ENCODE measurements at places on chromosomes 4 and X.

GRCh38 chr4:2570551-2571222 is 34.2 kb downstream of the FAM193A start:
- peak; percentile 20 for DNase-seq

DNA sequence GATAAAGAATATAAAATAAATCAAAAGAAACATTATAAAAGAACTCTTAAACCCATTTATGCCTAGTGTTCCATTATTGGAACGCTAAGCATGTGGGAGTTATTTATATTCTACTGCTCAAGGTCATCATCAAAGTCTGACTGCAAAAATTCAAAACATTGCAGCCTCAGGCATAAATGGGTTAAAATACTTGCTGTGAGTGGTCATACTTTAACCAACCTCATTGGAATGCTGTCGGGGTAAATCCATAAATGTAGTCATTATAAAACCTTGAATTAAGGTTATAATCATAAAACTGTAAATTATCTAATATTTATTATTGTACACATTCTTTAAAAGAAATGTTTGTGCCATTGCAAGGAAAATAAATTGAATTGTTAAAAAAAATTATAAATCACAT is 55.0 kb downstream of the RPS6KA6 start:
- no peak for DNase-seq

GRCh38 chr4:67393699-67394281 is 151.5 kb downstream of the CENPC start:
- no peak for DNase-seq

DNA sequence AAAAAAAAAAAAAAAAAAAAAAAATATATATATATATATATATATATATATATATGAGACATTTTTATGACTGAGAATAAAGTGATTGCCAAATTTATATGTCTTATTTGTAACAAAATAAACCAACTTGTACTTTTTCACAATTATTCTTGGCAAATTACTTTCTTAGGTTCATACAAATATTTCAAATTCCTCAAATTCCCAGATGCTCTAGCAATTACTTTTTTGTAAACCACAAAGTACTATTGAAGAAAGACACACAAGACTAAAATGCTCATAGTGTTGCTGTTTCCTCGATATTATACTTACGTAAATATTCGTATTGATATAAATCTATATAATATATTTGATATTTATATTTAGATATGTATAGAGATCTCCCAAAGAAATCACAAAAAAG is 390.0 kb downstream of the FAT4 start:
- no peak for DNase-seq

- DNase-seq: no peak
Measured at GRCh38 chr4:101005659-101006058, 341.7 kb downstream of the PPP3CA start.

GRCh38 chr4:158316264-158316663 is 106.0 kb downstream of the TMEM144 start:
- no peak for DNase-seq

DNA sequence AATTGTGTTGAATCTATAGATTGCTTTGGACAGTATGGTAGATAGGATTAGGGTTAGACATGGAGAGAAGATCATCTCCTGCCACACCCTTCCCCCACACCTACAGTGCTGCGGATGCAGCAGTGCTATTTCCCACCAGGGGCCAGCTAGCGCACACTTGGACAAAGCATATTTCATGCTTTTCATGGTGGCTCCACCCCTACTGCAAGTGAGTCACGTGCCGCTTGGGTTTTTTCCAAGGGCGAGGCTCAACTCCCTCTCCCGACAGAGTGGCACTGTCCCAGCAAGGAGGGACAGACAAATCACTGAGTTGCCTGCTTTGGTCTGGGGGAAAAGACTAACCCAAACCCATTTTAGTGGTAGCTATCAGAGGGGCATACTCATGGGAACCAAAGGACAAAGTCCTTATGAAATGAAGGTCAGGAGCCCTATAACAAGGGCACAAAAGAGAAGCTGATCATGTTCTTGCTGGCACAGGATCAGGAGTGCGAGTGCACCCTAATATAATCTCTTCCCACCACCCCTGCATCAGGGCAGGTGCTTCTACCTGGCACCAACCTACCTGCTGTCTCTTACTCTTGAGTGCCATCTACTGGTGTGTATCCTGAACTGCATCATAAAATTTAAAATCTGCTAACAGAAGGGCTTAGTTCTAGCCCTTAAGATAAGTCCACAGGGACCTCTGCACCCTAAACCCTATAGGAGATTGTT is 55.1 kb upstream of the PGAM4 start:
- no peak for DNase-seq

DNA sequence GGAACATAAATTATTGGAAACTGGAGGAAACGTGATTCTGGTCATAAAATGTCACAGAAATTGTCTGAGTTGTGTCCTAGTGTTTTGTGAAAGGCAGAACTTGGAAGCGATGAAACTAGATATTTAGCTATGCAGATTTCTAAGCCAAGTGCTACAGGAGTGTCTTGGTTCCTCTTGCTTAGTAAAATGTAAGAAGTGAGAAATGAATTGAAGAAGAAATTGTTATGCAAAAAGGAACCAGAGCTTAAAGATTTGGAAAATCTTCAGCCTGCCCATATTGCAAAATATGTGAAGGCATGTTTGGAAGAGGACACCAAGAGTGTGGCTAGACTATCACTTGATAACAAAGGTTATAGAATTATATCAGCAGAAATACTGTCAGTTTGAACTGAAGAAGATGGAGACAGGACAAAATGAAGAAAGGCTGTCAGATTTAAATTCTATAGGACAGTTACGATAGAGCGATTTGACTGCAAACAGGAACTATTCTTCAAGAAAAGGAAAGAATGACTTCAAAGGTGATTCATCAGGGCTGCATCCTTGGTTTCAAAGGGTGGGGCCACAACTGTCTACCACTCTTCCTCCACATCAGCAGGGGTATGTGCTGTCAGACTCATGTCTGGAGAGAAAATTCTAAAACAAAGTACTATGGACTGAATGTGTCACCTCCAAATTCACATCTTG is 9.4 kb upstream of the CDS1 start:
- no peak for DNase-seq

DNA sequence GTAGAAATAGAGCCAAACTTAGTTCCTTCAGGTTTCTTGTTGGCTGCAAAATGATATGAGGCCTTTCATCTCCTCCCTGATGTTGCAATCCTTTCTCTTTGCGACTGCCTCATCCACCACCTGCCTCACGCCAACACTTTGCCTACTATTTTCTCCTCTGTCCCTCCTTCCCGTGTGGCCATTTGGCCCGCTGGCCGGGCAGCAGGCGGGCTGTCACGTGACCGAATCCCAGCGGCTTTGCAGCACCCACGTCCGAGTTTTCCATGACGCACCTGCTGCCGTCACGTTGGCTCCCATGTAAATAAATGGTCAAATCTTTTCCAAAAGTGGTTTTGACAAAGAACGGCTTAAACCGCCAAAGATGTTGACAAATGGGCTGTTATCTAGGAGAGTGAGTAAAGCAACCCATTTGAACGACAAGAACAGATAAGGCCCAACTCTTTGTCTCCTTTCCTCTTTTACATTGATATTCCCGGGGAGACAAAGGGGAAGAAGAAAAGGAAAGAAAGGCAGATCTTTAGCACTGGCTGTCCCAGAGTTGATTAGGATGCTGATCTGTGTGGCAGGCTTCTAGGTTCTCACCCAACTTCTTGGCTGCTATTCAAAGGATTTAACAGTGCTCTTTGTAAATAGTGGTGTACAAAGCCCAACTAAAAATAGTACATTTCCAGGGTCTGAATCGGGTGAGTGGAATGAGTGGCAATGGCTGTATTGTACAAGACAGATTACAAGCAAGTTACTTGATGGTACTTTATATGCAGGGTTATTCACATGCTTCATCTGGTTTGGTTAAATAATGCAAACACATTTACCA is 174.2 kb upstream of the JADE1 start:
- no peak for DNase-seq

GRCh38 chr4:181890911-181891310 is 352.3 kb upstream of the TENM3 start:
- no peak for DNase-seq

DNA sequence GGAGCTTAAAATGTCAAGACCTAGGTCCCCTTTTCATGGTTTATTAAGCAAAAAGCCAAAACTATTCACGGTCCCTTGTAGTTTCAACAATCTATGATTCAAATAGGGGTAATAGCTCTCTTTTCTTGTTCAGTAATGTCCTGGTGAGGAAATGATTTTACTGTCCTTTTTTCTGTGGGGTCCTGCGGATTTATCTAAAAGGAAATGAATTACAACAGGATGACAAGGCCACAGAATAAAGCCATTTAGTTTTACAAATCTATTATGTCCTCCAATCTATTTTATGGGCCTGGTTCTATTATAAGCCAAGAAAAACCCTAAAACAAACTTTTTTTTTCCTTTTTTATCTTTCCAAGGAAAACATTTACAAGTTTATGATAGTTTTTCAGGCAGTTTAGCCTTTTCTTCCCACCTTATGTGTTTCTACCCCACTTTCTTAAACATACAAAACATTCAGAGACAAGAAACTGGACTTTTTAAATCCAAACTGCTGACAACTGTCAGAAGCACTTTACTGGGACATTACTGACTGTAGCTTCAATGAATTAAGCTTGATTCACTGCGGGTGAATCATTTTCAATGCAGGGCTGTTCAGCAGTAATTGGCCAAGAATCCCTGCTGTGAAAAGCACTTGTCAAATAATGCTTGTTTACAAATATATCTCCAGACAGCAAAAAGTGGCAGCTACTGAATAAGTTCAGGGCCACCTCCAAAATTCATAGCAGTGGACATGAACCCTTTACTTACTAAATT is 4.3 kb downstream of the EPHA5 start:
- DNase-seq: no peak

DNA sequence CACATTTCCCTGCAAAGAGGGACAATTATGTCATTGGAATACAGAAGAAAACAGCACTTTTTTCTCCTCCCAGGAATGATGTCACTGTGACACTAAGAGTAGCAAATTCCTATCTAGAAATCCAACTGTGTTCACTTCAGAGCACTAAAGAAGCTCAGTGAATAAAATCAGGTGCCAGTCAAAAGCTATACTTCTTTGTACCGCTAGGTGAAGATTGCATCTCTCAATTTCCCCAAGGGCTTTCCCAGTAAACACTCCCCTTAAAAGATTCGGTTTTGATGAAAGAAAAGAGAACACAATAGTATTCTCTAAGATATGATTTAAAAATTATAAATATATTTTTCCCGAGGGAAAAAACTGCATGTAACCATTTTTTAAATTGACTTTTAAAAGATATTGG is 104.7 kb upstream of the MID1 start:
- no peak for DNase-seq

DNA sequence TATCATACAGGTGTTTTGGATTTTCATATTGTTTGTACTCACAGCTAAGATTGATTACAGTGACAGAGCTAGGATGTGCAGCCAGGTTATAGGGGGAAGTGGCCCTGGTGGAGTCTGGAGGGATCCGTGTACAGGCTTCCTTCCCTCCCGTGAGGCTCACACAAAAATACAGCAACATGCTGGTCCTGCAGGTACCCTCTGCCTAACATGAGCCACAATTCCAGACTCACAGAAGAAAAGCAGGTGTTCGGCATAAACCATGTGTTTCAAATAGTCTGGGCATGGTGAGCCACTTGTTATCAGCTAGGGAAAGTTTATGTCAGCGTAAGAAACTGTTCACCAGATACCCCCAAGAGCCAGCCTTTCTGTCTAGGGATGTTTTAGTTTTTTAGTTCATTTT is 82.9 kb downstream of the HTT start:
- DNase-seq: no peak

DNA sequence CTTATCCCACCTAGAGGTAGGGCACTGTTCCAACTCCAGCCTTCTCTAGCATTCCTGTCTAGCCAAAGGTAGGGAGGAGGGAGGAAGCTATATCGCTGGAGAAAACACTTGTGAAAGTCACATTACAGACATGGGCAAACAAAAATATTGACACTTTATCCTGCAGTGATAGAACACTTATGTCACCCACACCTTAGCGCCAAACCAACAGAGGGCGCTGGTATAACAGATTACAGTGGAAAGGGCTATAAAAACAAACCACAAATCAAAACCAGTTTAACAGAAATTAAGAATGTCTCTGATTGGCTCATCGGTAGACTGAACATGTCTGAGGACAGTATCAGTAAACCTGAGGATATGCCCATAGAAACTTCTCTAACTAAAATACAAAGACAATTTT is 451.3 kb downstream of the TLL1 start:
- no peak for DNase-seq

GRCh38 chrX:109732017-109732801 is 848 bp downstream of the ACSL4 start:
- no peak for DNase-seq

- no peak for DNase-seq
Measured at GRCh38 chrX:120251471-120252011, 929 bp downstream of the ZBTB33 start.

DNA sequence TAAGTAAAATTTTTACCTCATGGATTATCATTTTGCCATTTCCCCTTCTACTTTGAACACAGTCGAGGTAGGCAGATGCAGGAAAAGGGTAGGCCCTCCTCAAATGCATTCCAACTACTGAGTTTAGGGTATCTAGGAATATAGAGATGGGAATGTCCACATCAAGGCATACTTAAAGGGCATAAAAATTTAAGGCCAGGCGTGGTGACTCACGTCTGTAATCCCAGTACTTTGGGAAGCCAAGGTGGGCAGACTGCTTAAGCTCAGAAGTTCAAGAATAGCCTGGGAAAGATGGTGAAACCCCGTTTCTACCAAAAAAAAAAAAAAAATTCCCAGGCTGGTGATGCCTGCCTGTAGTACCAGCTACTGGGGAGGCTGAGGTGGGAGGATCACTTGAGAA is 146.5 kb downstream of the PDGFC start:
- no peak for DNase-seq

GRCh38 chr4:7328913-7329638 is 105.7 kb downstream of the PSAPL1 start:
- DNase-seq: no peak

GRCh38 chrX:48976086-48976485 is 4.4 kb upstream of the KCND1 start:
- no peak for DNase-seq

DNA sequence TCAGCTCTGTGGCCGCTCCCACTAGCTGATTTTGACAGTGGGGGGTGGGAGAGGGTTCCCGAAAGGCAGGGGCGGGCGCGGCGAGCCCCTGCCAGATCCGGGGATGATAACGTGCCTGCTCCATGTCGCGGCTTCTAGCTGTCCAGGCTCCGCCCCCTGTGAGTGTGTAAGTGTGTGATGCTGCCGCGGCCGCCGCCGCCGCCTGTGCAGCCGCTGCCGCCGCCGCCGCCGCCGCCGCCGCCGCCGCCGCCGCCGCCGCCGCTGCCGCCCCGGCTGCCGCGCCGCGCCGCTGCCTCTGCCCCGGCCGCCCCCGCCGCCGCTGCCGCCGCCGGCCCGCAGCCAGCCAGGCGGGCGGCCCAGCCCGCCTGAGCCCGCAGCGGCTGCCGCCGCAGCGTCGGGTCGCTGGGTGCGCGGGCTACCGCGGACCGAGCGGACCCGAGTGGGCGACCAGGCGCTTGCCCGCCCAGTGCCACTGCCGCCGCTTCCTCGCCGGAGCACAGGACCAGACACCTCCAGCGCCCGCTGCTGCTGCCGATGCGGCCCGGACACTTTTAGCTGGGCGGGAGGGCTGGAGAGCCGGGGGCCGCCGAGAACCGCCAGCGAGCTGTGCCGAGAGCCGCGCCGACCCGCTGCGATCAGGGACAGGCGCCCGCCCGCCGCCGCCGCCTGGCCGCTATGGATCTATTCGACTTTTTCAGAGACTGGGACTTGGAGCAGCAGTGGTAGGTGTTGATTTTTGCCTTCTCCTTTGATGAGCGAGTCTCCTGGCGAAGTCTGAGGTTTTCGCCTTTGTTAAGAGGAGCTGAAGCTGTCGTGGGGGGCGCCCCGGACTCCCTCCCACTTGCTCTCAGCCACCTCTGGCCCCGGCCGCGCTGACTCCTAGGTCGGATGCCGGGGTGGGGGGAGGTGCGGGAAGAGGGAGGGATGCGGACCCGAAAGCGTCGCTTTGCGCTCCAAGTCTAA is at the start of gene AFF2:
Gene AFF2 (plus strand): TSS at position 195 of the 963 bp plus-strand sequence. CDS start 481 bp downstream, at position 676.
- DNase-seq: no peak

Data from stimulated activated CD8-positive, alpha-beta memory T cell treated with anti-CD3 and anti-CD28 coated beads, Interleukin-7, amount 100 ng/mL, for 1 hour (primary cell).